Smooth muscle cell of the coronary artery (primary cell): ENCODE measurements at places on chromosomes 3 and 15. TPM values are rescaled to one million over a fixed set of nuclear protein-coding genes. Genes with fewer than 3 reads are reported as not detected.

LCTL gene
- total RNA-seq, result 0.12 and 11.5 TPM in 2 replicates

CHL1 gene
- not detected in 2 replicates for total RNA-seq

DUOXA2 gene
- total RNA-seq, result not detected in 2 replicates

CPN2 gene
- total RNA-seq, result not detected in 2 replicates

GOLGB1 gene
- 28.7 and 53.1 TPM in 2 replicates for total RNA-seq

CFAP100 gene
- not detected in 2 replicates for total RNA-seq

CPLX3 gene
- total RNA-seq, result not detected in 2 replicates

RYR3 gene
- total RNA-seq, result under 0.01 and 0.15 TPM in 2 replicates

PEX5L gene
- total RNA-seq, result 1.4 TPM in 1 of 2 replicates, not detected in the other

SCN11A gene
- under 0.01 TPM in 1 of 2 replicates, not detected in the other for total RNA-seq

GABRB3 gene
- 0.45 and 1.2 TPM in 2 replicates for total RNA-seq

ADAMTS9 gene
- total RNA-seq, result 0.38 and 6.3 TPM in 2 replicates

MBNL1 gene
- 113 and 149 TPM in 2 replicates for total RNA-seq

PATL2 gene
- 0.08 and 0.82 TPM in 2 replicates for total RNA-seq

CCDC54 gene
- not detected in 2 replicates for total RNA-seq

IGDCC3 gene
- total RNA-seq, result not detected in 2 replicates

ZPLD1 gene
- 0.38 TPM in 1 of 2 replicates, not detected in the other for total RNA-seq

ITGB5 gene
- 339 and 499 TPM in 2 replicates for total RNA-seq

WNT7A gene
- total RNA-seq, result 0.60 TPM in 1 of 2 replicates, not detected in the other

DAZL gene
- total RNA-seq, result not detected in 2 replicates

ONECUT1 gene
- not detected in 2 replicates for total RNA-seq

RAB43 gene
- 8.3 and 15.2 TPM in 2 replicates for total RNA-seq

WDR82 gene
- total RNA-seq, result 53.6 and 73.3 TPM in 2 replicates

IL17RE gene
- 0.23 and 0.98 TPM in 2 replicates for total RNA-seq

USP13 gene
- 3.4 and 4.9 TPM in 2 replicates for total RNA-seq

APOD gene
- 0.08 and 11.8 TPM in 2 replicates for total RNA-seq

IDH2 gene
- 33.7 and 140 TPM in 2 replicates for total RNA-seq

SRGAP3 gene
- 1.4 and 5.5 TPM in 2 replicates for total RNA-seq

TMIE gene
- total RNA-seq, result not detected in 2 replicates

CLDN11 gene
- 130 and 280 TPM in 2 replicates for total RNA-seq

USP50 gene
- total RNA-seq, result not detected in 2 replicates

ZNF660 gene
- 0.59 and 1.9 TPM in 2 replicates for total RNA-seq

EBLN2 gene
- 3.9 and 4.0 TPM in 2 replicates for total RNA-seq

ACP3 gene
- total RNA-seq, result 0.08 and 0.23 TPM in 2 replicates

KCNMB2 gene
- not detected in 2 replicates for total RNA-seq

CTSH gene
- 3.1 and 11.1 TPM in 2 replicates for total RNA-seq

MANF gene
- 55.2 and 144 TPM in 2 replicates for total RNA-seq

MFSD1 gene
- 72.2 and 86.1 TPM in 2 replicates for total RNA-seq

CDCP1 gene
- 3.0 and 5.1 TPM in 2 replicates for total RNA-seq

SLC7A14 gene
- 0.60 and 0.70 TPM in 2 replicates for total RNA-seq

RTF1 gene
- total RNA-seq, result 8.0 and 13.9 TPM in 2 replicates

ADPRH gene
- 0.70 and 2.2 TPM in 2 replicates for total RNA-seq

CD86 gene
- not detected in 2 replicates for total RNA-seq

C15orf62 gene
- total RNA-seq, result under 0.01 TPM in 1 of 2 replicates, not detected in the other

SCAMP5 gene
- total RNA-seq, result 0.94 and 1.3 TPM in 2 replicates

GOLGA8N gene
- total RNA-seq, result 4.2 and 6.6 TPM in 2 replicates

INKA1 gene
- 5.7 and 10.2 TPM in 2 replicates for total RNA-seq

AGBL1 gene
- total RNA-seq, result not detected in 2 replicates

XCR1 gene
- 0.23 TPM in 1 of 2 replicates, not detected in the other for total RNA-seq

SIDT1 gene
- not detected in 2 replicates for total RNA-seq

EHHADH gene
- total RNA-seq, result 3.2 and 4.2 TPM in 2 replicates

TTC14 gene
- 23.9 and 30.8 TPM in 2 replicates for total RNA-seq

ARHGAP31 gene
- total RNA-seq, result 1.9 and 5.1 TPM in 2 replicates

BFSP2 gene
- total RNA-seq, result not detected in 2 replicates

ECE2 gene
- total RNA-seq, result not detected in 2 replicates

TIGIT gene
- not detected in 2 replicates for total RNA-seq

ARPIN gene
- total RNA-seq, result 6.2 and 11.1 TPM in 2 replicates

RTP4 gene
- total RNA-seq, result 0.60 and 1.6 TPM in 2 replicates
